ENCODE measurements at places on chromosomes 3 and 15.
A peak's percentile ranks its signal among the peaks of the same experiment; 100 is the strongest.

DNA sequence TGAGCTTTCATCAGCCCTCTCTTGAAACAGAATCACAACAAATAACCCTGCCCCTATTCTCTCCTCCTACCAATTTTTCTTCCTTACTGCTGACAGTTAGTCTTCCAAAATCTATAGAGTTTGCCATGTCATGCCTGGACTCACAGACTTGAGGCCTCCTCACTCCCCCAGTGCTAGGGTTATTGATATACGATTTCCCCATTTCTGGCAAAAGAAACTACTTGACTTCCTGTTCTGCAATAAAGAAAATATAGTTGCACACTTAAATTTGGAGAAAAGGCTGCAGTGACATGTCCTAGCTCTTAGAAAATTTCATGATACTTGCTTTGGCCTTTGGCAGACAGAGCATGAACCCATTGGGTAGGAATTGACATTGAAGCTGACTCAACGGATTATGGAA, 75.9 kb downstream of the CYP19A1 start:
- no peak for DNase-seq

GRCh38 chr15:92624401-92624991, 31.1 kb downstream of the FAM174B start:
- peak; percentile 24 for DNase-seq

GRCh38 chr3:187165144-187165543, 25.8 kb upstream of the RPL39L start:
- peak; percentile 42 for DNase-seq

- DNase-seq: no peak
These were observed 229.0 kb downstream of the SOX2 start for GRCh38 chr3:181940703-181941102.

DNA sequence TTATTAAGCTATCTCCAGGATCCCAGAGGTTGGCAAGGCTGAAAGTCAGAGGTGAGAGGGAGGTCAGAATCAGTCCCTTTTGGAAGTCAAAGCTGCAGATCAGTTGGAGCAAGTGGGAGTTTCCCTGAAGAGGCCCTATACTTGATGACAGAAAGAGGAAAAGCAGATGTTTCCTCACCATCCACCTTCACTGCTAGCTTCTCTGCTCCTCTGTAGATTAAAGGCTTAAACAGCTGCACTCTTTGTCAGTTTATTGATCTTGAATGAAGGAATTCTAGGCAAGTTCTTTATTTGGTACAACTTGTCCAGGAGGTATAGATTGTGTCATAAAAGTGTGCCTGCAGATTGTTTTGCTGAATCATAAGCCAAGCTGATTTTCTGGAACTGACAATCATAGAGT, 408.2 kb upstream of the TGFBR2 start:
- no peak for DNase-seq

GRCh38 chr15:89123181-89123525, 34.9 kb downstream of the ABHD2 start:
- no peak for DNase-seq

- DNase-seq: no peak
These were observed 47.4 kb upstream of the LDHAL6B start for GRCh38 chr15:59159210-59159609.

DNA sequence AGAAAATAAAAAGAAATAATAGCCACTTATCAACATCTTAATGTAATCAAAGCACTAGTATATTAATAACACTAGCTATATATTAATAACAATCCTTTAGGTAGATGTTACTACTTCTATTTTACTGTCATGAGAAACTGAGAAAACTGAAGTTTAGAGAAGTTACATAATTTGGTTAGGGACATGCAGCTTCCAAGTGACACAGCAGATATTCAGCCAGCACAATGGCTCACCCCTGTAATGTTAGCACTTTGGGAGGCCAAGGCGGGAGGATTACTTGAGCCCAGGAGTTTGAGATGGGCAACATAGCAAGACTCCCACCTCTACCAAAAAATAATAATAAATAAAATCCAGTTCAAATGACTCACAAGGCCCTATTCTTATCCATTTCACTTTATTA, 1.9 kb upstream of the UBR1 start:
- no peak for DNase-seq

GRCh38 chr3:126845920-126846715, 136.8 kb upstream of the PLXNA1 start:
- DNase-seq: no peak

GRCh38 chr15:52540374-52541012, 11.8 kb upstream of the MYO5A start:
- no peak for DNase-seq

DNA sequence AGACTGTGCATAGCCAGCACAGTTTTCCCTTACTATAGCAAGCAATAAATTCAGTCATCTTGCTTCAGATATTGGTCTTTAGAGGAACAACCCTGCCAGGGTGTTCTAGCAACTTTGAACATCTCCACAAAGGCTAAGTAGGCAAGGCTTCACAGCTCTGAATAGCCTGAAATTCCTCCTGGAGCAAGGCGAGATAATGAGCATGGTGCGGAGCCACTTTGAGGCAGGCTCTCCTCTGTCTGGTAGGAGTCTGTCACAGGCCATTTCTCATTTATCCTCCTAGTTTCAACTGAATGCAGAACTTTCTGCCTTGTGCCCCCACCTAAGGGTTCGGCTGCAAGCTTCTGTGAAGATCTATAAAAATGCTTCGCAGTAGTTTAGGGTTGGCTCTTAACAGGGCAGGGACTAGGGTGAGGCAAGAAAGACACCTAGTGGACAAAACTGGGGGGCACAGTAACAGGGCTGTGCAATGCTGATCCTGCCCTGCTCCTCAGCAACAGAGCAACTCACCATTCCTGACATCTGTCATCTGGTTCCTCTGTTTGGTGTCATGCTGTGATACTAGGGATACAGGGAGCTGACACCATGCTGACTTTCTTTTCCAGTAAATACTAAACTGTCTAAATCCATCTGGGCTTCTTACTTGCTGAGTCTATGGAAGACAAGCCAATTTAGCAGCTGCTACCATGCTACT, 16.6 kb upstream of the EHHADH start:
- DNase-seq: no peak

DNA sequence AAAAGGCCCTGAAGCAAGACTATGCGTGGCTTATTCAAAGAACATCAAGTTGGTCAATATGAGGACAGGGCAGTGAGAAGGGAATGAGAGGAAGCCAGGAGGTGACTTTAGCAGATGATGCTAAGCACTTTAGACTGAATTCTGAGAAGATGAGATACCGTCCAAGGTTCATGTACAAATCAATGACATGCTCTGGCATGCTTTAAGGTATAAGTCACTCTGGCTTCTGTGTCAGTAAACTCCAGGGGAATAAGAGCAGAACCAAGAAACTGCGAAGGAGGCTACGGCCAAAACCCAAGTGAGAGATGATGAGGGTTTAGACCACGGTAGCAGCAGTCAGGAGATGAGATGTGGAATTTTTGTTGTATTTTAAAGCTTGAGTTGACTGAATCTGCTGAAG, 8.9 kb upstream of the CCDC50 start:
- no peak for DNase-seq

DNA sequence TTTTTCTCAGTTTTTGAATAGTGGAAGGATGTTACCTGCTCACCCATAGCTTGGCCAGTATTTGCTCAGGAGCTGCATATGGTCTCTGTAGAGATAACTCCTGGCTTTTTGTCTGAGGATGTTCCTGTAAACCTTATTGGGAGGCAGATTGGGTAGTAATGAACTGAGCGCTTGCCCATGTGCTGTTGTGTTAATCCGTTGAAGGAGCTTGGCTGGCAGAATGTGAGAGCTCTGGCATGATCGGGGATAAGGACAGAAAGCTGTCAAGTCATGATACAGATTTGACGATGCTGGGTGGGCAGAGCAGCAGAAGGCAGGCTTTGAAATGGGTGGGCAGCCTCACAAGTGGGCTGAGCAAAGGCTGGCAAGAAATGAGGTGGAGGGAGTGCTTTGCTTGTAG, 27.4 kb downstream of the SH3GL3 start:
- no peak for DNase-seq

- DNase-seq: no peak
These were observed 38.3 kb upstream of the DCUN1D1 start for GRCh38 chr3:183018421-183019192.

GRCh38 chr3:154229217-154229590, 95.1 kb downstream of the DHX36 start:
- DNase-seq: no peak

DNA sequence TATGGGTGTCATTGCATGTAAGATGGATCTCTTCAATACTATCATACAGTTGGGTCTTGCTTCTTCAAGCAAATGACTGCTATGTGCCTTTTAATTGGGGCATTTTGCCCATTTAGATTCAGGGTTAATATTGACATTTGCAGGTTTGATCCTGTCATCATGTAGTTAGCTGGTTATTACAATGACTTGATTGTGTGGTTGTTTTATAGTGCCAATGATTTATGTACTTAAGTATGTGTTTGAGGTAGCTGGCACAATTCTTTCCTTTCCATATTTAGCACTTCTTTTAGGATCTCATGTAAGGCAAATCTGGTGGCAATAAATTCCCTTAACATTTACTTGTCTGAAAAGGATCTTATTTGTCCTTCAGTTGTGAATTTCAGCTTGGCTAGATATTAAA, 267.5 kb downstream of the VGLL3 start:
- no peak for DNase-seq

- DNase-seq: no peak
These were observed 15.6 kb downstream of the SENP5 start for GRCh38 chr3:196883361-196883760.

- DNase-seq: no peak
These were observed 498.5 kb upstream of the GBE1 start for GRCh38 chr3:82259994-82260393.

Measured in fibroblast of skin of left quadriceps (primary cell).